ENCODE measurements at places on chromosomes 1 and 21.

- DNase-seq = no peak
Observed at GRCh38 chr1:25577134-25577920, 33.9 kb downstream of the LDLRAP1 start.

- peak; percentile 42 for DNase-seq
Observed at GRCh38 chr1:180954005-180954800, 41.5 kb downstream of the KIAA1614 start.

DNA sequence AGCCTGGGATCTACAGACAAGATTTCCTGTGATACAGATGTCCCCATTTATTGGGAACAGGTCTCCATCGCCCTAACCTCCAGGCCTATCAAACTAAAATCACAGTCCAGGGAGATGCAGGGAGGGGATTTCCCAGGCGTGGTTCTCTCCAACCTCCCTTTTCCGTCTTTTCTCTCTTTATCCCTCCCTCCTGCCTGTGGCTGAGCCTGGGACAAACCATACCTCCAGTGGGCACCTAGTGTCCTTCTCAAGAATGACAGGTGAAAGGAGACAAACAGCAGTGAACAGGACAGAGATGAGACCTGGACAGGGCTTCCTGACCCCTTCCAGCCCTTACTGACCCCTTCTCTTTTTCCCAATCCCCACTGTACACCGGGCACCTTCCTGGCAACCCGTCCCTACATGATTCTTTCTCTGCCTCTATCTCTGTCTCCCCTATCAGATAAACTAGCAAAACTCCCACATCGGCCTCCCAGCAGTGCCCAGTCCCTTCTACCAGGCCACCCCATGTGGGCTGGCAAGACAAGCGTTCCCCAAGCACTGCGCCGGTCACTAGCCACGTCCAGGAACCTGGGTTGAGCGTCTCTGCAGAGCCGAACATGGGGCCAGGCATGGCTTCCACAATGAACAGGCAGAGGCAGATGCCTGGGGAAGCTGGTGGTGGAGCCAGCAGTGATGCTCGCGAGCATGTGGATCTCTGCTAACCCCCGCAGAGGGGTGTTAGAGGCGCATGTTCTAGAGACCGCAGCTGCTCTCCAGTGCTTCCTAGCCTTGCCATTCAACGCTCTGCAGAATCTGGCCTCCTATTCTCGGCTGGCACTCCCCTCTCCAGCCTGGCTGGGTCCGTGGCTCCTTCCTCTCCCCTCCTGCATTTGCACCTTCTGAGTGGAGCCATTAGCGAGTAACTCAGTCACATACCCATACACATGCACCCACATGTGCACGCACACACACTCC lies 54.7 kb downstream of the ELK4 start:
- DNase-seq = peak; percentile 36

DNA sequence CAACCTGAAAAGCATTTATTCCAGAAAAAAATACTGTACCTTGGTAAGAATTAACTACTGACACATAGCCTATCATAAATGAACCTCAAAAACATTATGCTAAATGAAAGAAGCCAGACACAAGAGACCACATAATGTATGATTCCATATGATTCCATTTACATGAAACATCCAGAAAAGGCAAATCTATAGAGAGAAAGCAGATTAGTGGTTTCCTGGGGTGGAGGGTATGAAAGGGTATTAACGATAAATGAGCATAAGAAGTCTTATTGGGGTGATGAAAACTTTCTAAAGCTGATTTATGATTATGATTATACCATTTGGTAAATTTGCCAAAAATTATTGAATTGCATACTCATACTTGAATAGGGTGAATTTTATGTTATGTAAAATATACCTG lies 10.3 kb upstream of the COL6A2 start:
- DNase-seq = no peak

DNA sequence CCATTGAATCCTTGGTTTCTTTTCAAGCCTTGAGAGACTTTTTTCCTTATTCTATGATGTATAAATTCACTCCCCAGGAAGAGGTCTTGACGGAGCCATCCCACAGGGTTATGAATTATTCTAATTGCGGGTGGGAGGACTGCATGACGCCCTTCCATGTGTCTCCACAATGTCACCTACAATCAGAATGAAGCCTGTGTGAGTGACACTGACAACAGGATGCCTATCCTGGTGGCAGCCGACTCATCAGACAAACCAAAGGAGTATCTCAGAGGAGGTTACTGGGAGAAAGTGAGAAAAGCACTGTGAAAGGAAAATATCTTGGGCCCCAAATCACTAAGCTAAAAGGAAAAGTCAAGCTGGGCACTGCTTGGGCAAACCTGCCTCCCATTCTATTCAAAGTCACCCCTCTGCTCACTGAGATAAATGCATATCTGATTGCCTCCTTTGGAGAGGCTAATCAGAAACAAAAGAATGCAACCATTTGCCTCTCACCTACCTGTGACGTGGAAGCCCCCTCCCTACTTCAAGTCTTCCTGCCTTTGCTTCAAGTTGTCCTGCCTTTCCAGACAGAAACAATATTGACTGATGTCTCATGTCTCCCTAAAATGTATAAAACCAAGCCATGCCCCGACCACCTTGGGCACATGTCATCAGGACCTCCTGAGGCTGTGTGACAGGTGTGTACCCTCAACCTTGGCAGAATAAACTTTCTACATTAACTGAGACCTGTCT lies 98.4 kb downstream of the SMYD2 start:
- no peak for DNase-seq

GRCh38 chr1:186578325-186579016 lies 101.8 kb downstream of the PTGS2 start:
- DNase-seq = no peak
